Gastrocnemius medialis (tissue), 4 donors: ENCODE measurements at places on chromosomes 11 and 22. TPM values are rescaled to one million over a fixed set of nuclear protein-coding genes. Genes with fewer than 3 reads are reported as not detected.

DNA sequence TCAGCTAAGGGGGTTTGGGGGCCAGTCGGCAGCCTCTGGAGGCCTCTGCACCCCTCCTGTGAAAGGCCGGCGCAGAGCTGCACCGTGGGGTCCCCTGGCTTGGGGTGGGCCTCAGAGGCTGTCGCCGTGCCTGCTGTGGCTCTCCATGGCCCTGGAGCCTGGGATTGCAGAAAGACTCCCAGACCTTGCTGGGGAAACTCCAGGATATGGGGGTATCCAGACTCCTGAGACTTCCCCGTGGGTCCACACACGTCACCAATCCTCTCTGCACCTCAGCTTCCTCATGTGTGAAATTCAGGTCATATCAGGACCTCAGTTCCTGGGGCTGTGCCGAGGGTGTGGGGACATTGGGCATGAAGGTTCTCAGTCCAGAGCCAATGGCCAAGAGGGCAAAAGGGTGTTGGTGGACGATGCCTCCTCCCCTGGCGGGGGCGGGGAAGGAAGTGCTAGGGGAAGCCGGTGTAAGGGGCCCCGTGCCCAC is 97.1 kb downstream of the KCNQ1 start:
- no peak for DNase-seq

- no peak for DNase-seq
Measured at GRCh38 chr11:45477588-45477987, 187.8 kb downstream of the CHST1 start.

LRRC10B gene
- not detected for total RNA-seq

GRCh38 chr11:105611572-105612441 is 1.9 kb downstream of the GRIA4 start:
- no peak for DNase-seq

OR6A2 gene
- 0.20 TPM for total RNA-seq

DNA sequence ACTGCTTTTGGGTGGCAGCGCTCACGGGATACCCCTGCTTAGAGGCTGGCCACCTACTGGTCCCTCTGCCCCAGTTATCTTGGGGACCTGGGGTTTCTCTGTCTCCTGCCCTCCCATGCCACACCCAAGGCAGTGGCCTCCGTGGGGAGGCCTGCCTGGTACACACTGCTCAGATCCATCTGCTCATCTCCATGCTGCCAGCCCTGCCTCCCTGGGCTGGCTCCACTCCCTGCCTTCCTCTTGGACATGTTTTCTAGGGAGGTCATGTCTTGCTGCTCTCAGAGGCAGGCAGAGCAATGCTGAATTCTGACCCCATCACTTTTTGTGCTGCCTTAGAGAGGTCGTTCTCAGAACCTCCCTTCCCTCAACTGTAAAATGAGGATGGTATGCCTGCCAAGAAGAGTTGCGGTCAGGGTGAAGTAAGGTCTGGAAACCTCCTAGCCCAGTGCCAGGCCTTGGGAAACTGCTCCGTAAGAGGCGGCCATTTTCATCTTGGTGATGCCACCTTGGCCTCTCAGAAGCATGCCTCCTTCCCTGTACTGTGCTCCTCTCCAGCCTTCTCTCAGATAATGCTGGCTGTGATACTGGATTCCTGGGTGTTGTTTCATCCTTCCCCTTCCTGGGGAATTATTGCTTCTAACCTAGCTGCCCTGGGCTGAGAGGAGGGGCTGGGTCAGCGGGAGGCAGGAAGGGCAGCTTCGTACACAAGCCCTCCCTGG is 186.4 kb upstream of the ZBED5 start:
- DNase-seq = no peak

DNA sequence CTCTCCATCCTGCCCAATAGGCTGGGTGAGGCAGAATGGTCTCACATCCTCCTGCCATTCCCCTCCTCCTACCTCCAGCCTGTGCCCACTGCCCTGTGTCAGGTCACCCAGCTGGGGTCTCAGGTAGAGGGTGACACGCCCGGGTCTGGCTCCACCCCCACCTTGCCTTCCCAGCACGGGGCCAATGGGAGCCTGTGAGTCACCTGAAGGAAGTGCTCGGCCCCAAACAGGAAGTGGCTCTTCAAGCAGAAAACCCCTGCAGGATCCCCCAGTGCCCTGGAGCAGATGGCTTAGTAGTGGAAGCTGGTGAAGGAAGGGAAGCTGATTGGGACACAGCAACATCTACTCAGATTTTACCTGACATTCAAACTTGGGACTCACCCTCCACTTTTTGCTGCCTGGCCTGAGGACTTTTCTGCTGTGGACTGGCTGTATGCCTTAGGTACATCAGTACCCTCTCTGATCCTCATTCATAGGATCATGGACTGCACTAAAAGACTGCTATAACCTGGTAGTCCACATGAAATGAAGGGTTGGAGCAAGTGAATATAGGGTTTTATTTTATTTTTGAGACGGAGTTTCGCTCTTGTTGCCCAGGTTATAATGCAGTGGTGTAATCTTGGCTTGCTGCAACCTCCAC is 33.4 kb downstream of the GDPD5 start:
- DNase-seq = no peak

- no peak for DNase-seq
Measured at GRCh38 chr11:62645671-62645945, 805 bp downstream of the GANAB start.

UPK3A gene
- total RNA-seq = 0.70 TPM

DNA sequence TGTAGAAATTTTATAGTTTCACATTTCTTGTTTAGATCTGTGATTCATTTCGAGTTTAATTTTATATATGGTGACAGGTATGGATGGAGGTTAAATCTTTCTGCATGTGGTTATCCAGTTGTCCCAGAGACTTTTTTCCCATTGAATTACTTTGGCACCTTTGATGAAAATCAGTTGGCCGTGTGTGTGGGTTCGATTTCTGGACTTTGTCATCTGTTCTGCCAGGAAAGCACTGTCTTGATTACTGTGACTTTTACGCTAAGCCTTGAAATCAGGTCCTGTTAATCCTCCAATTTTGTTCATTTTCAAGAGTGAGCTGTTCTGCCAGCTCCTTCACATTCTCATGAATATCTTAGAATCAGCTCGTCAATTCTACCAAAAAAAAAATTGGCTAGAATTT is 107.4 kb downstream of the KCNQ1 start:
- no peak for DNase-seq

DNA sequence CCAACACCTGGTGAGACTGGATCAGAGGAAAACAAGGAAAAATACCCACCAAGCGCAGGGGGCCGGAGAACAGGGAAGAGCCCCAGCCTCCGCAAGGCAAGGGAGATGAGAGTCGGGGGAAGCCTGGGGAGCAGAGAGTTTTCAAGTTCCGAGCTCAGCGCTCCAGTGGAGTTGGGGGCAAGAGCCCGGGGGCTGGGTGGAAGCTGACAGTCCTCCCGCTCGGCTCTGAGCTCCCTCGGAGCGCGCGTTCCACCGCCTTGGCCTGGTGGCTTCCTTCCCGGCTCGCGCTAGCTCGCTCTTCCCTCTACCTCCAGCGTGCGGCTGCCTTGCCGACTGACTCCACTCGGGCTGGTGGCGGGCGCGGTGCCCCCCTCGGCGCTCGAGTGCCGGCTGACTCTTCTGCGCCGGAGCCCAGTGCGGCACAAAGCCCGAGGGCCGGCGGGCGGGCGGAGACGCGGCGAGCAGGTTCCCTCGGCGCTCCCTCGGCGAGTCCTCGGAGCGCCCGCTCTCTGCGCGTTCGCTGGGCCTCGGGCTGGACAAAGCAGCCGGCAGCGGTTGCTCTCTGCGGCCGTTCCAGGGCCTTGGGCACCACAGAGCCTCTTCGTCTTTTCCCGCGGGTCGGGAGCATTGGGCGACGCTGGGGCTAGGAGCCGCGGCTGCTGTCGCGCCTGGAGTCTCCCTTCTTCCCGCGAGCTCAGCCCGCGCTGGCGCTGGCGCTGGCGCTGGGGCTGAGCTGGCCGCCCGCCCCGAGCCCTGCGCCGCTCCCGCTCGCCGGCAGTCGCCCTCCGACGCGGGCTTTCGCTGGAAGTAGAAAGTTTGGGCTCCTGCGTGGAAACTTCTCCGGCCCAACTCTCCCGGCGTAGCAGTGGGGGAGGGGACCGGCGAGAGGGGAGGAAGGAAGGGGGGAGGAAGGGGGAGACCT is 1.0 kb downstream of the PAX6 start:
- DNase-seq = no peak

- no peak for DNase-seq
Measured at GRCh38 chr11:92822410-92822809, 147.0 kb upstream of the MTNR1B start.

HBE1 gene
- total RNA-seq = not detected

GRCh38 chr11:71431271-71431670 is 16.9 kb downstream of the DHCR7 start:
- DNase-seq = no peak

ANGPTL5 gene
- total RNA-seq = not detected

- no peak for DNase-seq
Measured at GRCh38 chr11:133227632-133228111, 304.6 kb downstream of the OPCML start.

- no peak for DNase-seq
Measured at GRCh38 chr11:104602643-104603042, 295.6 kb downstream of the CASP12 start.
